T-cell (primary cell): ENCODE measurements at places on chromosomes 1 and 21.

DNA sequence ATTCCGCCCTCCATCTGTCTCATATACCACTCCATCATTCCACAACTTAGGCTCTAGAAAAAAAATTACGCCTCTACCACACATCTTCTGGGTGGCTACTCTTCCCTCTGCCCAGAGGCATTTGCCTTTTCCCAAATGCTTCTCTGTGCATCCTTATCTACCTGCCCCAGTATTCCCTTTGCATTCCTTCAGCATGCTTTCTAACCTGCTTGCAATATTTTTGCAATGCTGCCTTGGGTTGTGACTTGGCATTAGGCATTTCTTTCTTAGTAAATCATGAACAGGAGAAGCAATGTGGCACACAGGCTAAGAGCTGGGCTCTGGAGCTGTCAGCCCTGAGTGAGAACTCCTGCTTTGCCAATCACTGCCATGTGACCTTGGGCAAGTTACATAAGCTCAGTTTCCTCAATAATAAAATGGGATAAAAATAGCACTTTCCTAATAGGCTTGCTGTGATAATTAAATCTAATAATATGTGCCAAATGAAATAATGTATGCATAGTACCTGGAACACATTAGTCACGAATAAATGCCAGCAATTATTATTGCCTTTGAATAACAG, 276.0 kb downstream of the ASTN1 start:
- no peak for DNase-seq

DNA sequence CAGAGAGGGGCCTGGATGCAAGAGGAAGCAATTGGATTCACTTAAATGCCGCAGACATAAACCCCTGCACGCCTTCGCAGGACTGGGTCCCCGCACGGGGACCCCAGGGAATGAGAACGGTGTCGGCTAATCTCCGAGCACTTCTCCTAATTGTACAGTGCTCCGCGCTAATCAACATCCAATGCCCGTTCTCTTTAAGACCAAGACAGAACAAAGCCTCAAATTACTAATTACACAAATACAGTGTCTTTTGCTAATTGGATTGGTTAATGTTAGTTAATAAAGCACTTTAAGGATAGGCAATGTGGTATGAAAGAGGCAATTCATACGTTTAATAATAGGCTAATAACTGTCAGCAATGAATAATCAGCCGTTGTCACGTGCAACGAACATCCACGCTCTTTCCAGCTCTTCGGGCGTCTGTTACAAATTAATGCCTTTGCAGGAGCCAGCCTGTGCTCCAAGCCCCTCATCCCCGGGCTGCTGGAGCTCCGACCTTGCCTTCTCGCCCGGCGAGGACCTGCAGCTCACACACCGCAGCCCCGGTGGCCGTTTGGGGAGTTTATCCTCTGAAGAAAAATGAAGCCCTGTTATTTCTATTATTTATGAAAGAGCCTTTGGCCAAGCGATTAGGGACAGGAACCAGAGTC, 157.8 kb downstream of the PRDM16 start:
- DNase-seq = no peak

DNA sequence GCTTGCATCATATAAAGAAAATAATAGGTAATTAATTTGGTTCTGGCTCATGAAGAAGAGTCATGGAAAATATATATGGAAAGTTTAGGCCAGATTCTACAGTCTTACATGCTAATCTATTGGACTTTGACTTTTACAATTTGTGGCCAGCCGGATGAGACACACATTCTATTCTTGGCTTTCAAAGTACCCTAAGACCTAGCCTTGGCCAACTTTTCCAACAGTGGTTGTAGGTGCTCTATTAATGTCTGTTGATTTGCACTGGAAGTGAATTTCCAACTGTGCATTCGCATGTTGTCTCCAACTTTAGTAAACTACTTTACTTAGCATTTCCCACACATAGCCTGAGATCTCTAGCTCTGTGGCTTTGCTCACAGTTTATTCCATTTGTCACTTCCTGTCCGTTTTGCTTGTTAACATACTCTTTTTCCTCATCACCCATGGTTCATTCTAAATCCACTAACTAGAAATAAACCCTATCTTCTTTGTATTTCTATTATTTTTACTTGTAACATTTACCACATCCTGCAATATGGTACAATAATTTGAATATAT, 644.0 kb downstream of the PTPRC start:
- no peak for DNase-seq

DNA sequence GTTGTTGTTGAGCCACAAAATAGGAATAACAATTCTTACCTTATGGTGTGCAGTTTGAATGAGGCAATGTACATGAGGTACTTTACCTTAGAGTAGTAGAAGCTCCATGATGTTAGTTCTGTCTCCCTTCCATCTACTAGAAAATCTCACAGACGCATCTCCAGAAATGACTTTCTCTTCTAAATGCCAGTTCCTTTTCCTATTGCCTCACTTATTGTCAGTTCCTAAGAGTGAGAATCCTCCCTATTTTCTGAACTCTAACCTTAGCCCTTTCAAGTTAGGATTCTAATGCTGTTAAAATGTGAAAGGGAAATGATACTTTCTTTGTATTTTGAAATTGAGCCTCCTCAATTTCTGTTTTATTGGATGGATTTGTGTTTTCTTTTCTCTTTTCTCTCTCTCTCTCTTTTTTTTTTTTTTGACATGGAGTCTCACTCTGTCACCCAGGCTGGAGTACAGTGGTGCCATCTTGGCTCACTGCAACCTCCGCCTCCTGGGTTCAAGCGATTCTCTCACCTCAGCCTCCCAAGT, 18.6 kb upstream of the MAPKAPK2 start:
- no peak for DNase-seq

DNA sequence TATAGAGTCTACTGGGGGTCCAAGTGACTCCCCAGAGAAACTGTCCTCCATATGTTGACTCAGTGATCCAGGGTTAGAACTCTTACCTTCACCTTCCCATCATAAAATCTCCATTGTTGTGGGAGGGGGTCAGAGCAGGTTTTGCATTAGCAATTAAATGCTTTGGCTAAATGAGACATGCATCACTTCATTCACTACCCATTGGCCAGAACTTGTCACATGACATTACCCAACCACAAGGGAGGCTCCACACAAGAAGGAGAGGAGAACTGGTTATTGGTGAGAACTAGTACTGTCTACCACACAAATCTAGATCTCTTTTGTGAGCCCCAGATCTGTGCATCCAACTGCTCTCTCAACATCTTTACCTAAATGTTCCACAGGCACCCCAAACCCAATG, 4.2 kb upstream of the C1orf162 start:
- no peak for DNase-seq

DNA sequence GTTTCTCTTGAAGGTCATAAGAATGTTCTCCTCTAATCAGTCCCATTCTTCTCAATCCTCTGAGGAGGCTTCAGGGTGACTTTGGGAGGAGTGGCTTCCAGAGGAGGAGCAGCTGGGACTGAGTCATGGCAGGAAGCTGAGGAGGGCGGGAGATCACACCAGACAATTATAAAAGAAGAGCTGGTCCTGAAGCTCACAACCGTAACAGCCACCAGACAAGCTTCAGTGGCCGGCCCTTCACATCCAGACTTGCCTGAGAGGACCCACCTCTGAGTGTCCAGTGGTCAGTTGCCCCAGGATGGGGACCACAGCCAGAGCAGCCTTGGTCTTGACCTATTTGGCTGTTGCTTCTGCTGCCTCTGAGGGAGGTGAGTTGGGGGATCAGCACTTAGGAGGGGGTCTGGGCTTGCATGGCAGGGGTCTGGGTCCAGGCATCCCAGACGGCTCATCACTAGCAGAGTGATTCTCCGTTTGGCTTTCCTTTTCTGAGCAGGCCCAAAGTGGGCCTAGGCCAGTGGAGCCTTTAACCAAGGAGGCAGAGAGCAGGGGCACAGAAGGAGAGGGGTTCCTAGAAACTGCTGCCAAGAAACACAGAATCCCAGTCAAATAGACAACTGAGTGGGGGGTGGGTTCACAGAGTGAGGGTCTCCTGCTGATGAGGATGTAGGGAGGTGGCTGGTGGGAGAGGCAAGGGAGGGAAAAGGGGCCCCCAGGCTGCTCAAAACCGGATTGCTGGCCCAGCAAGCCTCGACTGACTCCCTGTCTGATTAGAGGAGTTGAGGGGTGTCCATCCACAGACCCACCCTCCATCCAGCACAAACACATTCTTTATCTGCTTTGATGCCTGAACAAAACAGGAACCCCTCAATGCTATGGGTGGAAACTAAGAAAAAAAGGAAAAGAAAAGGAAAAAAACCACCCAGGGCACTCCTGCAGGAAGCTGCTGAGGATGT, at the start of gene ECM1:
TSS of gene ECM1 (plus strand) at position 198 of the 953 bp plus-strand sequence. CDS start at position 299, 101 bp downstream.
- no peak for DNase-seq

DNA sequence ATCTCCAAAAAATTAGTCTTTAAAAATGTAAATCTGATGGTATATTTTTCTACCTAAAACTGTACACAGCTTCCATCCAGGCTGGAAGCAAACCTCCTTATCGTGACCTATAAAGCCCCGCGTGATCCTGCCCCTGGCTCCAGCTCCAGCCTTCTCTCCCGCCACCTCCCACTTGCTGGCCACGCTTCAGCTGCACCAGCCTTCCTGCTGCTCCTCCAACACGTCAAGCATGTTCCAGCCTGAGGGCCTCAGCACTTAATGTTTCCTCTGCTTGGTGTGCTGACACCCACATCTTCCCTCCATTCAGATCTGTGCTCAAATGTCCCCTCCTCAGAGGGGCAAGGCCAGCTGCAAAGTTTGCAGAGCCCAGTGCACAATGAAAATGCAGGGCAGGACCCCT, 123.5 kb upstream of the MAGI3 start:
- no peak for DNase-seq

- no peak for DNase-seq
Measured at GRCh38 chr1:226736001-226736907, 2.8 kb downstream of the ITPKB start.

DNA sequence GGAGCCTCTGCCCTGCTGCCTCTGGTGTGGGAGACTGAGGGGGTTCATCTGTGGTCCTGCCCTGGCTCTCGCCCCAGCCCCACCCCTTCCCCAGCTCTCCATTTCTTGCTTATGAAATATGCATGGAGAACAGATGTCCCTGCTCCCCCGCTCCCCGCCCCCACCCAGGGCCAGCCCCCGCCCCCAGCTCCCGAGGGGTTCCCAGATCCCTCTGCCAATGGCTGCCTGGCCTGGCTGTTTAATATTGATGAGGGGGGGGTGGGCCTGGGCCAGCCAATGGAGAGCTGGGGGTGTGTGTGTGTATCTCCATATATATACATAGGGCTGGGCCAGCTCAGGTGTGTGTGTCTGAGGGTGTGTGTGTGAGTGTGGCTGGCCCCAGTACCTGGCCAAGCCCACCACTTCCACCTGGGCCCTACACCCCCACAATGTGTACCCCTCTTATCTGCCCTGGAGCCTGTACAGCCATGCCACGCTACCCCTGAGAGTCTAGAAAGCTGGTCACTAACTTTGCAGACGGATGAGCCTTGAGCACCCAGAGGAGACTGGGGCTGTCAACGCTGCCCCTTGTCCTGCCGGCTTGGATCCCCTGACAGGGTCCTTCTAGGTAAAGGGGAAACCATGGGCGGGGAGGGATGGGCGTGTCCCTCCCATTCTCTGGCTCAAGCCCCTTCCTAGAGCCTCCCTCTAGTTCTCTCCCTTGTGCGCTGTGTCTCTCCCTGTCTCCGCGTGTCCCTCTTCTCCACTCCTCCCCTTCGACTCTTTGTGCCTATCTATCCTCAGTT, at the start of gene NHLH1:
TSS of gene NHLH1 (plus strand) at position 341 of the 785 bp plus-strand sequence. CDS start 3,661 bp downstream, outside the sequence.
- DNase-seq = no peak

DNA sequence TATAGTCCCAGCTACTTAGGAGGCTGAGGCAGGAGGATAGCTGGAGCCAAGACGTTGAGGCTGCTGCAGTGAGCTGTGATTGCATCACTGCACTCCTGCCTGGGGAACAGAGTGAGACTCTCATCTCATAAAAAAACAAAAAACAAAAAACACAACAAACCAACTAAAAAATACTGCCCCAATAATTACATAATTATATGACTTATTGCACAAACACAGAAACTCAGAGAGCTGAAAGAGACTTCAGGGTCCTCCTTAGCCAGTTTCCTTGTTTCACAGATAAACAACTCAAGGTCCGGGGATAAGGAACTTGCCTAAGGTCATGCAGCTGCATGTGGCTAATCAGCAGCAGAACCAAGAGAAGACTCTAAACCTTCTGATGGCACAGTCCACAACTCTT, 11.9 kb downstream of the EXTL2 start:
- DNase-seq = no peak

- DNase-seq = no peak
Measured at GRCh38 chr21:45540601-45540970, 1.7 kb downstream of the SLC19A1 start.

DNA sequence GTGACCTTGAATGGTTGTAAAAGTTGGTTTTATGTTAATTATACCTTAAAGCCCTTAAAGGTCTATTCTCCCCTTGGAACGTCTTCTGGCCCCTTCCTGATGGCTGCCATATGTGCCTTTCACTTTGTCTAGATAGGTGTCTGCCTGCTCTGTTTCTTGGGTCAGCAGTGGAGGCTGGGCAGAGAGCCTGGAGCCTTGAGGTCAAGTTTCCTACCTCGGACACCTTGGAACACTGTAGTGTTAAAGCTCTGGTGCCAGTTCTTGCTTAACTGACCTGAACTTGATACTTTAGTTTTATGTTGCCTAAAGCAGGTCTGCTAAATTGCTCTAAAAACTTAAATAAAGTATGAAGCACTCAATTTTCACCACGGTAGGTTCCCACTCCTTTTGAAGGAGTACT, 86.5 kb downstream of the CDC14A start:
- no peak for DNase-seq

- no peak for DNase-seq
Measured at GRCh38 chr1:234369033-234369430, 4.2 kb upstream of the COA6 start.

- no peak for DNase-seq
Measured at GRCh38 chr1:205577874-205578658, 53.7 kb downstream of the ELK4 start.

DNA sequence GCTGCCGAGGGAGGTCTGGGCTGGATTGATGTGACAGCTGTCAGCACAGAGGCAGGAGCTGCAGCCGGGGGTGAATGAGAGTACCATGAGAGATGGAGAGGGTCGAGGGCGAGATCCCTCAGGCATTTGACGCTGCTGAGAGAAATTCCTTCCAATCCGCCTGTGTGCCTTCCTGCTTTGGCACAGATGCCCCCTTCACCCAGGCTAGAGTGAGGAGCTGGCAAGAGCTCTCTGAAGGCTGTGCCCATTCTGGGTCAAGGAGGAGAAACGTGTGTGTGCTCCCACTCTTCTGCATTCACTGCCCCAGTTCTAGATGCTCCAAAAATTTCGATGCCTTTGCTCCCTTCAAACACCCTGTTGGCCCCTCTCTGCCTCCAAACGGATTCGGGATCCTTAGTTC, 4.8 kb downstream of the ARTN start:
- DNase-seq = no peak

- DNase-seq = no peak
Measured at GRCh38 chr1:6035303-6035702, 10.4 kb upstream of the KCNAB2 start.

GRCh38 chr21:16363100-16363499, 633.3 kb downstream of the USP25 start:
- DNase-seq = no peak
